ENCODE measurements at places on chromosomes 12 and 14.

GRCh38 chr12:13101821-13102375, 1.6 kb downstream of the GSG1 start:
- peak overlapping the region; percentile 94 for H3K27ac ChIP-seq
- peak overlapping the region; percentile 45 for H3K4me3 ChIP-seq
- no peaks in the 10 kb centered on the region for H3K36me3 ChIP-seq
- H3K27me3 ChIP-seq: no peaks in the 10 kb centered on the region
- peaks cover 3% of the 10 kb centered on the region for H3K4me1 ChIP-seq

GRCh38 chr14:64191756-64192155, 102.4 kb downstream of the ESR2 start:
- peaks cover 20% of the 10 kb centered on the region for H3K4me1 ChIP-seq
- H3K36me3 ChIP-seq: no peaks in the 10 kb centered on the region

- DNase-seq: no peak
- no peaks in the 10 kb centered on the region for H3K27me3 ChIP-seq
- H3K36me3 ChIP-seq: no peaks in the 10 kb centered on the region
- H3K27ac ChIP-seq: no peak overlapping the region
Observed at GRCh38 chr14:81018251-81018650, 62.8 kb downstream of the TSHR start.

GRCh38 chr14:29521526-29522137, 406.0 kb downstream of the PRKD1 start:
- H3K27me3 ChIP-seq: no peaks in the 10 kb centered on the region
- no peaks in the 10 kb centered on the region for H3K4me1 ChIP-seq
- H3K27ac ChIP-seq: no peak overlapping the region
- H3K4me3 ChIP-seq: no peak overlapping the region
- H3K36me3 ChIP-seq: no peaks in the 10 kb centered on the region

- DNase-seq: no peak
- H3K36me3 ChIP-seq: no peaks in the 10 kb centered on the region
- no peaks in the 10 kb centered on the region for H3K27me3 ChIP-seq
- H3K4me3 ChIP-seq: no peak overlapping the region
- no peaks in the 10 kb centered on the region for H3K4me1 ChIP-seq
Observed at GRCh38 chr12:120783197-120783596, 57.6 kb downstream of the ACADS start.

All from ovary (tissue), 10 donors.